ENCODE measurements at places on chromosomes 2 and 18. TPM values are rescaled to one million over a fixed set of nuclear protein-coding genes. Genes with fewer than 3 reads are reported as not detected.

- H3K4me3 ChIP-seq = no peak overlapping the region
- no peak overlapping the region for H3K27ac ChIP-seq
- no peaks in the 10 kb centered on the region for H3K36me3 ChIP-seq
- no peaks in the 10 kb centered on the region for H3K4me1 ChIP-seq
- no peaks in the 10 kb centered on the region for H3K27me3 ChIP-seq
Measured at GRCh38 chr18:28834889-28835288, 658.0 kb upstream of the CDH2 start.

- H3K27me3 ChIP-seq = no peaks in the 10 kb centered on the region
- peak; percentile 12 for DNase-seq
- H3K36me3 ChIP-seq = no peaks in the 10 kb centered on the region
- no peak overlapping the region for H3K4me3 ChIP-seq
Measured at GRCh38 chr2:3637311-3637675, 20.7 kb upstream of the ALLC start.

GRCh38 chr18:46069524-46069923 is 2.5 kb downstream of the PSTPIP2 start:
- H3K4me1 ChIP-seq = peaks cover 24% of the 10 kb centered on the region
- no peaks in the 10 kb centered on the region for H3K36me3 ChIP-seq
- DNase-seq = no peak
- no peak overlapping the region for H3K4me3 ChIP-seq
- H3K27me3 ChIP-seq = no peaks in the 10 kb centered on the region

The SALL3 gene
- total RNA-seq = not detected

The GATA6 gene
- 15.1 TPM for total RNA-seq

- no peak overlapping the region for H3K4me3 ChIP-seq
- H3K27me3 ChIP-seq = no peaks in the 10 kb centered on the region
- no peak for DNase-seq
- H3K36me3 ChIP-seq = no peaks in the 10 kb centered on the region
Measured at GRCh38 chr2:43346602-43347567, 120.5 kb upstream of the ZFP36L2 start.

The CYRIA gene
- total RNA-seq = 12.5 TPM

The HOXD9 gene
- total RNA-seq = 11.2 TPM

The TMEM87B gene
- 21.4 TPM for total RNA-seq

DNA sequence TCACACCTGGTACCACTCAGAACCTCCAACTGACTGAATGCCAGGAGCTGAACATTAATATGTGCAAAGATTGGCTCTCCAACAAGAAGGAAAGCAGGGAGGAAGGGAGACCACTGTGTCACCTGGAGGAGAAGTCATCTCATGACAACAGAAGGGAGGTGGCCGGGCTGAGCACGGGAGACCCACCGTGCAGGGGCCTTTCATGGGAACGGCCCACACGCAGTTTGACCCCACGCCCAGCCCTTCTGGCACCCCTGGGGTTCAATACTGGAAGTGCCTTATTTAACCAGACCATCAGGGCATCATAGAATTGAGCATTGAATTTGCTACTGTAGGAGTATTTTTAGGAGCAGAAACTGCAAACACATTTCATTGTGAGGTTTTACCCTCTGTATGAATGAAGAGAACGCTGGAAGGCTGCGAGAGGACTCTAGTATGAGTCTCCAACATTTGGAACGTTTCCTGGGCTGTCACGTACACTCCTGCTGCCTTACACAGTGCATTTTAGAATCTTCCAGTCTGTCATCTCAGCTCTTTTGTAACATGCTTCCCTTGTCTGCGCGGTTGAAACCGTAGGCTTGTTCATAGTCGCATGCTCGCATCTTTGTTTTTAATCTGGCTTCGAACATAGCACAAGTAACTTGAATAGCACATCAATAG is 132.1 kb downstream of the NFATC1 start:
- peaks cover 9% of the 10 kb centered on the region for H3K36me3 ChIP-seq
- H3K4me1 ChIP-seq = peaks cover 21% of the 10 kb centered on the region
- DNase-seq = peak; percentile 60

The AUP1 gene
- total RNA-seq = 76.5 TPM

DNA sequence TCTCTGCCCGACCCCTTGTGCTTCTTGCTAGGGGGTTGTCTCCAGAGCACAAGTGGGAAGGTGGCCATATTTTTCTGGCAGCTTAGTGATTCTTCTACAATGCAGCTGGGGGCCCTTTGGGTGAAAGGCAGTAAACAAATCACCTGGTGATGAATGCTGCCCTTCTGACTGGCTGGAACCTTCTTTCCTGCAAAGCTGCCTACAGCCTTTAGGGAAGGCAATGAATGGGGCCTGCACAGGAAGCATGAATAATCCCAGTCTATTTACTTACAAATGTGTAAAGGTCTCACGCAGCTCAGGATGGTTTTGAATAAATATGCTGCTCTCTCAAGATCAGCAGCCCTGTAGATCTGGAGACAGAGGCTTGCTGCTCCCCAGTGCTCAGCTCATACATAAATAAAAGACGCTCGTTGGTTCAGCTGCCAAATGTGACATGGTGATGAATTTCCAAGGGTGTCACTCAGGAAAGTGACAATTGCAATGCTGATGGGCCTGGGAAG is 289.2 kb downstream of the TDRD15 start:
- H3K4me1 ChIP-seq = no peaks in the 10 kb centered on the region
- H3K36me3 ChIP-seq = no peaks in the 10 kb centered on the region
- no peaks in the 10 kb centered on the region for H3K27me3 ChIP-seq
- no peak overlapping the region for H3K4me3 ChIP-seq

The TCF23 gene
- not detected for total RNA-seq

The CRYGD gene
- total RNA-seq = not detected

The IL36G gene
- total RNA-seq = not detected

The SH3YL1 gene
- 17.4 TPM for total RNA-seq

DNA sequence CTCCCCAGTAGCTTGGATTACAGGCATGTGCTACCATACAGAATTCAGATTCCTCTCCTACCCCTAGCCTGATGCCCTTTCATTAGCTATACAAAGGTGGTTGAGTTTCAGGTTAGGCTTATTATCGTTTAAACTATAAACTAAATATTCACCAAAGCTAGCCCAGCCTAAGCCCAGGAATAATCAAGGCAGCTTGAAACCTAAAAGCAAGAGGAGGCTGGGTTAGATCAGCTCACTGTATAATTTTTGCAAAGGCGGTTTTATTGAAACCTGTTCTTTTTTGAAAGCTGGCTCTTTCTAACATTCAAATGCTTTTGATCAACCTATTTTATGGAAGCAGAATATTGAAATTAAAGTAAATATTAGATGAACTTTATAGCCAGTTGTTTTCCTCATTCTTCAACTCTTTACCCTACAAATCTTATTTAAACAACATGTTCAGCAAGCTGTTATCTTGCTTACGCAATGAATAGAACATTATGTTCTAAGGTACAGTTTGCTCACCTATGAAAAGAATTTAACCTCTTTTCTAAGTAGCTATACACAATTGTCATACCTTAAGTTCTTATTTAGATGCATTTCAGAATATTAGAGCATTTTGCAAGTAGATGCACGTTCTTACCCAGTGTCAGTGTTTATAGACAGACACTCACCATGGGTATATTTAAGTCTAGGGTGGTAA is 241.6 kb downstream of the NEDD4L start:
- no peaks in the 10 kb centered on the region for H3K27me3 ChIP-seq
- peak overlapping the region; percentile 20 for H3K27ac ChIP-seq
- no peak for DNase-seq
- no peaks in the 10 kb centered on the region for H3K36me3 ChIP-seq
- H3K4me3 ChIP-seq = no peak overlapping the region

- H3K27ac ChIP-seq = no peak overlapping the region
- H3K36me3 ChIP-seq = no peaks in the 10 kb centered on the region
- H3K27me3 ChIP-seq = no peaks in the 10 kb centered on the region
- peaks cover 25% of the 10 kb centered on the region for H3K4me1 ChIP-seq
- peak; percentile 1 for DNase-seq
- no peak overlapping the region for H3K4me3 ChIP-seq
Measured at GRCh38 chr2:109703077-109703476, 88.9 kb downstream of the SOWAHC start.

The POTEJ gene
- not detected for total RNA-seq

GRCh38 chr2:178404368-178404767 is 46.6 kb downstream of the PRKRA start:
- H3K4me1 ChIP-seq = no peaks in the 10 kb centered on the region
- no peaks in the 10 kb centered on the region for H3K27me3 ChIP-seq
- H3K27ac ChIP-seq = no peak overlapping the region
- no peaks in the 10 kb centered on the region for H3K36me3 ChIP-seq

DNA sequence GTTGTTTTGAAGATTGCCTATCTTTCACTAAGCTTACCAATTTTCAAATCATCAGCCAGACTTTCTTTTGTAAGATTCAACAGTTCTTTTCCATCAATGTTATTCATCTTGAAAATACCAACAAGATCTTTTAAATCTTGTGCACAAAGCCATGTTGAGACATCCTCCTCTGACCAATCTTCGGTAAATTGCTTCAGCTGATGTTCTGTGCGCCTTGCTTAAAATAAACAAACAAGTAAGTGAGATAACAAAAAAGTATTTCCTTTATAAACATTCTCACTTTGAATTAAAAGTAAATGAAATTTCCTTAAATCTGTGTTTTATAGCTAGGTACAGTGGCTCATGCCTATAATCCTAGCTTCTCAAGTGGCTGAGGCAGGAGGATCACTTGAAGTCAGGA is 30.3 kb downstream of the WDSUB1 start:
- H3K27me3 ChIP-seq = no peaks in the 10 kb centered on the region
- no peaks in the 10 kb centered on the region for H3K36me3 ChIP-seq
- H3K27ac ChIP-seq = no peak overlapping the region
- no peak for DNase-seq
- H3K4me1 ChIP-seq = no peaks in the 10 kb centered on the region

DNA sequence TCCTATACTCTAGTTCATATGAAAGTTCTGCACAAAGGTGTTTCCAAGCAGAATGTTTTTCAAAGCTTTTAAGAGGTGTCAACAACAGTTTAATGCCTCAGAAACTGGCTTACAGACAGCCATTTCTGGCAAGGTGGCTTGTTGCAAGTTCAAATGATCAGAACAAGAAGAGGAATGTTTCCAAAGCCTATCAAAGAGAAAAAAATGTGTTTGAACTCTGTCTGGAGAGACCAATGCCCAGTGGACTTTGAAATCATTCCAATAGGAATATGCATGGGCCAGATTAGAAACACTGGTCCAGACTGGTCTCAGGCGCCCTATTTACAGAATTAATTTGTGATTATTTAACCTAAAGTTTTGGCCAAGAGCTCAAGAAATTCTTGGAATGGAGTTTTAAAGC is 106.2 kb downstream of the CPS1 start:
- DNase-seq = no peak
- H3K27ac ChIP-seq = no peak overlapping the region
- no peaks in the 10 kb centered on the region for H3K4me1 ChIP-seq
- no peaks in the 10 kb centered on the region for H3K27me3 ChIP-seq
- H3K4me3 ChIP-seq = no peak overlapping the region

- no peaks in the 10 kb centered on the region for H3K36me3 ChIP-seq
- H3K4me1 ChIP-seq = no peaks in the 10 kb centered on the region
- no peak for DNase-seq
Measured at GRCh38 chr2:111957872-111958354, 59.5 kb downstream of the MERTK start.

GRCh38 chr2:88874063-88874657 is 182.7 kb downstream of the RPIA start:
- H3K4me3 ChIP-seq = no peak overlapping the region
- no peak for DNase-seq
- H3K36me3 ChIP-seq = no peaks in the 10 kb centered on the region

GRCh38 chr2:65390134-65390533 is 42.3 kb downstream of the SPRED2 start:
- no peaks in the 10 kb centered on the region for H3K27me3 ChIP-seq
- DNase-seq = peak; percentile 76
- H3K4me1 ChIP-seq = no peaks in the 10 kb centered on the region
- H3K36me3 ChIP-seq = no peaks in the 10 kb centered on the region
- H3K27ac ChIP-seq = no peak overlapping the region

The MFSD2B gene
- total RNA-seq = not detected

The CXCR4 gene
- 5.0 TPM for total RNA-seq

The OLA1 gene
- total RNA-seq = 52.8 TPM

DNA sequence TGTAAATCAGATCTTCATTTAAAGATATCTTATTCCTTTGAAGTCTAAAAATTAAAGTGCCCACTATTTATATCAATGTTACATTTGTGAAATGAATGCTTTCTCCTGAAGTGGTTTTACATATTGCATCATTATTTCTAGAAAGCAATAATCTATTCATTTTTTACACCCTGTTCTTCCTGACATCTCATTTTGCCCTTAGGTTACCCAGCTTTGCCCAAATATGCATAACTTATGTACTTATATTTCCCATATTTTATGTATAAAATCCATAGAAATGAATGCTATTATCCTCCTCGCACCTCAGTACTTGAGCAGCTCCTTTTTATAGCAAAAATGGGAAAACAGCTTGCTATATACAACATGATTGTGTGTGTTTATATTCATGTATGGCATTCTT is 396.5 kb upstream of the DSEL start:
- DNase-seq = no peak
- H3K27me3 ChIP-seq = no peaks in the 10 kb centered on the region
- no peaks in the 10 kb centered on the region for H3K36me3 ChIP-seq
- no peak overlapping the region for H3K27ac ChIP-seq
- no peaks in the 10 kb centered on the region for H3K4me1 ChIP-seq
- no peak overlapping the region for H3K4me3 ChIP-seq

- no peak for DNase-seq
- H3K36me3 ChIP-seq = no peaks in the 10 kb centered on the region
- no peak overlapping the region for H3K4me3 ChIP-seq
- H3K27ac ChIP-seq = no peak overlapping the region
- peaks cover 23% of the 10 kb centered on the region for H3K4me1 ChIP-seq
Measured at GRCh38 chr2:59032499-59032898, 791.4 kb upstream of the FANCL start.

The ASB3 gene
- 25.7 TPM for total RNA-seq

GRCh38 chr2:233700028-233700635 is 7.4 kb downstream of the UGT1A6 start:
- no peak for DNase-seq
- no peaks in the 10 kb centered on the region for H3K36me3 ChIP-seq
- no peak overlapping the region for H3K4me3 ChIP-seq
- H3K27ac ChIP-seq = no peak overlapping the region

The CYS1 gene
- total RNA-seq = 24.6 TPM

DNA sequence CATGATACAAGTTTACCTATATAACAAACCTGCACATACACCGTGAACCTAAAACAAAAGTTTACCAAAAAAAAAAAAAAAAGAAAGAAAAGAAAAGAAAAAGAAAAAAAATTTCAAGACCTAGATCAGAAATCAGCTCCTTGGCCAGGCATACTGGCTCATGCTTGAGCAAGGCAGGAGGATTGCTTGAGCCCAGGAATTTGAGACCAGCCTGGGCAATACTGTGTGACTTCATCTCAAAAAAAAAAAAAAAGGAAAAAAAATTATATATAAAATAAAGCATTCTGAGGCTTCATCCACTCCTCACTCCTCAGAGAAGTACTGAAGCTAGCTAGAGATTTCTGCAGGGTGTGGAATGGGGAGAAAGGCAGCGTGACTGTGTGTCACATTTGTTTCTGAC is 11.8 kb upstream of the PROC start:
- H3K27ac ChIP-seq = peak overlapping the region; percentile 93
- H3K4me3 ChIP-seq = no peak overlapping the region
- no peaks in the 10 kb centered on the region for H3K27me3 ChIP-seq
- no peak for DNase-seq
- H3K36me3 ChIP-seq = no peaks in the 10 kb centered on the region

The SLC4A5 gene
- 12.2 TPM for total RNA-seq

Measured in sigmoid colon (tissue), 7 donors.